ENCODE measurements at places on chromosomes 6 and 20.

- no peak for DNase-seq
Measured at GRCh38 chr6:53517021-53517420, 27.9 kb downstream of the GCLC start.

DNA sequence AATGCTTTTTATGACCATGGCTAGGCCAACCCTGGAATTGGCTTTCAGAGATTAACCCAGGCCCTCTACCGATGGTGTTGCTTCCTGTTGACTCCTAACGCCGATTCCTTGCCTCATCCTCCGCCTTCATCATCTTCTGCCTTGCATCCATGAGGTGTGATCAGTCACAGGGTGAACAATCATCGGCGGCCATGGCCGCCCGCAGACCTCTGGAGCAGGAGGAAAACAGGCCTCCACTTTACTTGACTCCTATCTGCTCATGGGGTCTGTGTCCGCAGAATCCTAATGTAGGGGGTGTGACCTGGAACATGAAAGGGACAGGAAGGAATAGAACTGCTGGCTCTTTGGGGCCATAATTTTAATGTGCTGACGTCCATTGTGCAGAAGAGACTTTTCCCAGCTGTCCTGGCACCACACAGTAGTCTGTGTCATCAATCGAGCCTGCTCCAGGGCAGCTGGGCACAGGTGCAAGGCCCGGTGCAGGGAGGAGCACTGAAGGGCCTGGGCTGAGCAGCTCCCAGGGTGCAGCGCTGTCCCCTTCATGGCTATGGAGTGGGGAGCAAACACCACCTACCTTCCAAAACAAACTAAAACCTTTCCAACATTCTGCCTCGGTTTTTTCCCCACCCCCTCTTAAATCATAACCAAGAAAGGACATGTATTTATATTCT lies 8.0 kb downstream of the SLC22A3 start:
- DNase-seq = no peak

DNA sequence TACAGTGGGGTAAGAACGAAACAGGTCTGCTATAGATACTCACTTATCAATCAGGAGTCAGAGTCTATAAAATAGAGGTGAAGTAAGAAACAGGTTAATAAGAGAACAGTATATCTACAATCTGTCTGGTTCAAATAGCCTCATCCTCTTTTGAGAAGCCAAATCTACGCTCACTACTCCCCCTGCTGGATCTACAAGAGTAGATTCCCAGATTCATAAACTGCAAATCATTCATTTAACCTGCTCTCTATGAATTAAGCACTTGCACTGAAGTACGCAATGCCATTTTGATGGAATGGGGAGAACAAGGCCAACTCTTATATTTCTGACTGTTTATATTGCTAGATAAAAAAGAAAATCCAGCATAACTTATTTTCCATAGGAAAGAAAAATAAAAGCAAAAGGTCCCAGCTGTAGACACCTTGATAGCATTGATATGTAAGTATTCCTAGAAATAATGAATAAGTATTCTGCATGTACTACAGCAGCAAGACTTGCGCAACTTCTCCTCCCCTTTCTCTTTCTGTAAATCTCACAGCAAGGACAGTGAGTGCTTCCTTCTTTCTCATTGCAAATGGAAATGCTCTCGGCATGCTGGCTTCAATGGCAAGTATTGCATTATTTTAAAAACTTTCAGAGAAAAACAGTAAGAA lies 92.3 kb downstream of the RFX6 start:
- DNase-seq = no peak

DNA sequence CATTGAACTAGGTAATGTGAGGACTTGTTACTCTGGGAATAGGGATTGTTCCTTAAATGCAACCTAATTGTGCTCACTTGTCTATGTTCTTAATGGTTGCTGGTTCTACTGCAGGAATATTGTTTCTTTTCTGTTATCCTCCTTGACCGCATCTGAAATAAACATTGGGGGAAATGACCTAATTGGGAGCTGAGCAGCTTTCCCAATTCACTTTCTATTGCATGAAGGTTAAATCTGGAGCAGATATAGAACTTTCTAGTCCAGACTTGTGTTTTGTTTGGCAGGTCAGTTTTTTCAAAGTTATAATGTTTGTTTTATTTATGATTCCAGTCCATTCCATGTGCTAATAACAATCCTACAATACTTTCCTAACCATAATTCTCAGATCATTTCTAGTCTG lies 981.0 kb upstream of the CITED2 start:
- DNase-seq = no peak

GRCh38 chr20:48215536-48215935 lies 430.3 kb upstream of the SULF2 start:
- DNase-seq = no peak

DNA sequence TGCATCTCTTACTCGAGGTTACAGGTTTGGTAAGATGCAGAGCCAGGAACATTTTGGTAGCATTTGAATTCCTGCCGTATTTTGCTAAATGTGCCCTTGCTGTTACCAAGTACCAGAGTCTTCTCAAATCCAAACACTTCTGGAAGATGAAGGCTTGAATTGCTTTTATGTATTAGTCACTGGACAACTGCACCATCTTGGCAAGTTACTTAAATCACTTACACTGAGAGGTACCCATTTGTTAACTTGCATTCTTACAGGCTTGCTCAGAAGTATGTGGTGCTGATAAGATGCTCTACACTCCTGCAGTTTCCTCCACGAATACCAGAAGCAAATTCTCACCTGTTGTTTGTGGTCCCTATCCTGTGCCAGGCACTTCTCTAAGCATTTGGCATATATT lies 12.7 kb downstream of the IL22RA2 start:
- DNase-seq = no peak

GRCh38 chr20:4152696-4153235 lies 137.4 kb upstream of the RNF24 start:
- no peak for DNase-seq

DNA sequence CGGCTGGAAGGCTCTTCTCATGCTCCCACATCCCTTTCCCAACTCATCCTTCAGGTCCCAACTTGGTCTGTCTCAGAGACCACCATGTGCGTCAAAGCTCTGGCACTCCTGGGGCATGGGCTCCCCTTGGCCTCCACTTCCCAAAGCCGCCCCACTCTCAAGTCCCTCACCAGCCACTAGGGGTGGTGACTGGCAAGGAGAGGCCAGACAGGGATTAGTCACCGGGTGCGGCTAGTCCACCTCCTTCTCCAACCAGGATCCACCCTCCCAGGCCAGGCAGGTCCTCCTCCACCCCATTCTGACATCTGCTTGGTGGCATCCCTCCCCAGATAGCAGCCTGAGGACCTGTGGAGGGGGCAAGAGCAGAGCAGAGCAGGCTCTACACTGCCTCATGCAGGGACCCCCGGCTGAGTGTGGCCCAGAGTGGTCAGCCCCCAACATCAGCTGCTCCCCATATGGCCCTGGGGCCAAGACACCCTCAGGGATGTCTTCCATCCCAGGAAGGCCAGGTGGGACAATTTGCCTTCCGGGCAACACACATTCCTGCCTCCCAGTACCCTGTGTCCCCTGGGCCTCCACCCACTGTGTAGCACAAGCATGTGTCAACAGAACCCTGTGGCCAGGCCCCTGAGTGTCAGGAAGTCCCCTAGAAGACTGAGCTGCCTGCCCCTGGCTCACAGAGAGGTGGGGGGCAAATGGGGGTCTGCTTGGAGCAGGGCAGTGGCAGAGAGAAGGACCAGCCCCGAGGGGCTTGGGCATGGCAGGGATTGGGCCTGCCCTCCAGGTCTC lies 29.2 kb downstream of the YTHDF1 start:
- DNase-seq = no peak

DNA sequence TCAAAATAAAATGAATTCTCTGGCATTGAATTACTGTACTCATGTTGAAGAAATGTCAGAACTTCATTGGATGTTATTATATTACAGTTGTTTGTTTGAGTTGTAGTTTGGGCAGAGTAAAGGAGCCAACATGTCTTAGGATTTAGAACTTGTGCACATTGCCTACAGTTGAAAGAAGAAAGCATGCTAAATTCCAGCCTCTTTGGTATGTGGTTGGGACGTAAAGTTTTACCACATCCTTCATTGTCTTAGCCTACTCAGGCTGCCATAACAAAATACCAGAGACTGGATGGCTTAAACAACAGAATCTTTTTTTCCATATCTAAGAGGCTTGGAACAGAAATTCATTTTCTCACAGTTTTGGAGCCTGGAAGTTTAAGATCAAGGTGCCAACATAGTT lies 42.4 kb downstream of the HFE start:
- DNase-seq = no peak

DNA sequence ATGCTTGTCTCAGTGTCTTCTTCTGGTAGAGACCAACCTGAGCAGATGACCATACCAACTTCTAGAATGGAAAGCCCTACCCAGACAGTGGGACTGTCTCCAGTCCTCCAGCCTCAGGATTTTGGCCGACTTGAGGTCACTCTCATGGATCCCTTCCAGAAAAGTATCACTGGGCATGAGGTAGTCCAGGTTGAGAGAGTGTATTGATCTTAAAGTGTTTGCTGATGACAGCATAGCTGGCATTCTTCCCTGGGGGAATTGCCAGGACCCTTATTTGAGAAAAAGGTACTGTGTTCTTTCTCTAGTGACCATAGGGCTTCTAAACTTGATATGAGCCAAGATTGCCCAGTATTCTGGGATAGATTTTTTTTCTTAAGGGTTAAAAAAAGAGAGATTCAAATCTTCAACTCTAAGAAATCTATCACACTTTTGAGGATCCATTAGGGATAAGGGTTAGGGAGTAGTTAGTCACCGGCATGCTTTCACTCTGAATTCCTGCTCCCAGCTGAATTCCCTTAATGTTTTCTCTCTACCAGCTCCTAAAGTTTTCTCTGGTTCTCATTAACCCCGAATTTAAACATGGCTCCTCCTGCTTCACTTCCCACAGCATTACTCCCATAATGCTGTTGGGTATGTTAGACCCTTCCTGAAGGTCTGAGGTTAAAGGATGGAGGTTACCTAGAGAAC lies 73.6 kb upstream of the FLRT3 start:
- no peak for DNase-seq

- DNase-seq = peak; percentile 21
Measured at GRCh38 chr6:2764610-2765165, 505 bp upstream of the WRNIP1 start.

DNA sequence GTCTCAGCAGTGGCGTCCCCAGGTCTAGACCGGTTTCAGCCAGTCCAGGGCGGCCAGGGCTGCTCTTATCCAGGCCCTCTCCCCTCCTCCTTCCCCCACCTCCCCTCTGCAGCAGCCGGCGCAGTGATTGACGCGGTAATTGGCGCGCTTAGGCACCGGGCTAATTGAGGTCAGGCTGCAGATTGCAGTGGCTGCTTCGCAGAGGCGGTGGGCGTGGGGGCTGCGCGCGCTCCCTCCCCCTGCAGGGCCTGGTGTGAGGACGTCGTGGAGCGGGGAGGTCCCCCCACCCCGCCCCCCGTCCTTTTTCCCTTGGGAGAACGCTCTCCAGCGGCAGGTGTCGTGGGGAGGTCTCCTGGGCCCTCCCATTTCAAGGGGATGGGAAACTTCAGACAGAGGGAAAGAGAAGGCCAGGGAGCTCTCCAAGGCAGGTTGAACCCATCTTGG lies 70.4 kb upstream of the BLCAP start:
- DNase-seq = no peak

DNA sequence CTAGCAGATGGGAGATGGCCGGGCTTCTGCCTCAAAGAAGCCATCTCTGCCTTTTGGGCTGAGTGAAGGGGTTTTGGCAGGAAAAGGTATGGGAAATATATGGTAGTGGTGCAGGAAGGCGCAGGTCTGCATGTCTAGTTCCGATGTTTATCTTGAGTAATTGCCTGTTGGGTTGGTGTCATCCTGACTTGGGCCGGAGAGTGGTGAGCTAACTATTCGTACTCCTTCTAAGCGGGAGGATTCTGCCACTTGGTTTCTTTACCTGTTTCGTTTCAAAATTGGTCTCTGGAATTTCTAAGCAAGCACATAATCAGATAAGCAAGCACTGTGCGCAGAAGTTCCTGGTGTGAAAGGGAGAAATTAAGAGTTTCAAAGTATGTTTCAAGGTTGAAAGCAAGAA lies 229.6 kb downstream of the SAMD5 start:
- DNase-seq = no peak

- no peak for DNase-seq
Measured at GRCh38 chr6:12238219-12238618, 51.9 kb upstream of the EDN1 start.

DNA sequence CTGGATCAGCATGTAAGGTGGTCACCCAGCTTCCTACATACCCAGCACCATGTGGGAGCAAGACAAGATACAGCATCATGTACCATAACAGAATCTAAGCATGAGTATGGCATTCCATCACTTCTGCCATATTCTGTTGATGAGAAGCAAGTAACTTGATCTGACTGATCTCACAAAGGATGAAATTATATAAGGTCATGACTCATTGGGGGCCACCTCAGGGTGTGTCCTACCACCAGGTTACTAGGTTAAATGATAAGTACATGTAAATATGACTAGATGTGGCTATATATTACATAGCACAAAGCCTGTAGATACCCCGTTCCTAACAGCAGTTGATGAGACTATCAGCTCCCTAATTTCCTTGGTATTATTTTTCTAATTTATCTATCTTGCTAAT lies 213.1 kb downstream of the DOK5 start:
- no peak for DNase-seq

- DNase-seq = no peak
Measured at GRCh38 chr6:68197356-68197755, 437.7 kb upstream of the ADGRB3 start.

- DNase-seq = no peak
Measured at GRCh38 chr6:107491138-107491609, 1.3 kb downstream of the SOBP start.

DNA sequence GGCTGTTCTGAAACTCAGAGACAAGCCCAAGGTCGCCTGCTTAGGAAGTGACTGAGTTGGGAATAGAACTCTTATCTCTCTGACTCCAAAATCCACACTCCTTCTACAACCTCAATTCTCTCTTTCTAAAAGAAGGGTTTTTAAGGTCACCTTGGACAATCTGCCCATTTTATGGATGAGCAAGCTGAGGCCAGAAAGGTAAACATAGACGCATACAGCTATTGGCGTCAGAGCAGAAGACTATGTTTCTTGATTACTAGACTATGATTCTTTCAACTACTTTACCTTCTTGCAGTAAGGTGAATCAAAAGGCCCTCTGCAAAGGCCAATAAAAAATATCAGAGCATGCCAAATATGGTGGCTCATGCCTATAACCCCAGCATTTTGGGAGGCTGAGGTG lies 276.6 kb downstream of the CLIC5 start:
- DNase-seq = no peak

- DNase-seq = no peak
Measured at GRCh38 chr20:10649797-10650160, 24.0 kb downstream of the JAG1 start.

Data from stimulated activated CD4-positive, alpha-beta T cell treated with anti-CD3 and anti-CD28 coated beads, Interleukin-1b, Interleukin-23, amount 100 ng/mL, for 1 hour (primary cell).